ENCODE measurements at places on chromosomes 7 and 10. TPM values are rescaled to one million over a fixed set of nuclear protein-coding genes. Genes with fewer than 3 reads are reported as not detected.

The ADIRF gene
- 10.1 TPM for total RNA-seq

The IL2RA gene
- total RNA-seq = 0.44 TPM

The CCAR1 gene
- total RNA-seq = 80.8 TPM

The EPDR1 gene
- total RNA-seq = 20.7 TPM

The WDR11 gene
- 110 TPM for total RNA-seq

The C7orf33 gene
- total RNA-seq = 3.6 TPM

The BNIP3 gene
- 135 TPM for total RNA-seq

The TYW1B gene
- 10.0 TPM for total RNA-seq

The MRLN gene
- total RNA-seq = 23.1 TPM

The NUTM2A gene
- total RNA-seq = 1.9 TPM

The CYP26A1 gene
- total RNA-seq = 16.8 TPM

The INHBA gene
- total RNA-seq = 8.8 TPM

The LRRC17 gene
- 46.9 TPM for total RNA-seq

The FKBP6 gene
- total RNA-seq = not detected

The ALOX5 gene
- 8.1 TPM for total RNA-seq

The TIMM23B gene
- total RNA-seq = 27.1 TPM

Measured in camera-type eye (tissue), 1 donor.